ENCODE measurements at places on chromosomes 13 and 19. TPM values are rescaled to one million over a fixed set of nuclear protein-coding genes. Genes with fewer than 3 reads are reported as not detected.
A peak's percentile ranks its signal among the peaks of the same experiment; 100 is the strongest.

- peaks cover 32% of the 10 kb centered on the region for H3K4me1 ChIP-seq
- no peaks in the 10 kb centered on the region for H3K27me3 ChIP-seq
- no peak for DNase-seq
- no peak overlapping the region for H3K27ac ChIP-seq
Observed at GRCh38 chr13:97387890-97388289, 46.1 kb upstream of the RAP2A start.

Gene C19orf38
- polyA plus RNA-seq, result 0.64 TPM

DNA sequence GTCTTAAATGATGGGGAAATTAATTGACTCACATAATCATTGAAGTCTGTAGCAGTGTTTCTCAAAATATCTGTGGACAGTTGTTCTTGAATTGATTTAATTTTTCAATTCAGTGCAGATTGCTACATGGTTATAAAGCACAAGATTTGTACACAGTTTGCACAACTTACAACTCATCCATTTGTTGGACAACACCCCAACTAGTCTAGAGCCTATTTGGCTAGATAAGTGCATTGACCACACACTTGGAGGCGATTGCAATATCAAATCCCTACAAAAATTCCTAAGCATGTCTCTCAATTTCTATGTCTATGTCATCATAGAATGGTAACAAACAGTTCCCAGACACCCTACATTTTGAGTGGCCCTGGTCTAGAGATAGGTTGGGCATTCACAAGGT, 48.0 kb upstream of the IPO5 start:
- no peak overlapping the region for H3K4me3 ChIP-seq
- no peaks in the 10 kb centered on the region for H3K27me3 ChIP-seq
- no peak for DNase-seq
- H3K27ac ChIP-seq, result no peak overlapping the region
- no peaks in the 10 kb centered on the region for H3K36me3 ChIP-seq

- peaks cover 13% of the 10 kb centered on the region for H3K4me1 ChIP-seq
- H3K27me3 ChIP-seq, result no peaks in the 10 kb centered on the region
- DNase-seq, result no peak
- H3K27ac ChIP-seq, result no peak overlapping the region
Observed at GRCh38 chr13:91768746-91769145, 370.3 kb downstream of the GPC5 start.

DNA sequence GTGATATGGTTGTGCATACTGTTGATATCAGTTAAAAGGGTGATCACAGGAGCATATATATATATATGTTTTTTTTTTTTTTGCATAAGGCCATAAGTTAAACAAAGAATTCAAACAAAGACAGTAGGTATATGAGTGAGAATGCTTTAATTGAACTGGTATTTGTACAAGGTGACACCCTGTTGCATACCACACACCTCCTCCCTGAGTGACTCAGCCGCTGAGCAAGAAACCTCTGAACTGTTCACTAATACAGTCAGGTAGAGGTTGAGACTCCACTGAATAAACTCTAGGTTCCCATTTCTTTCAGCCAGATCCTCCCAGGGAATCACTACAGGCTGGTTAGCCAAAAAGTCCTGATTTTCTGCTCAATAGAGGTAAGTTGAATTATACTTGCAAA, at the start of gene SCEL:
TSS of gene SCEL (plus strand) at position 259 of the 400 bp plus-strand sequence. CDS start 20,170 bp downstream, outside the sequence.
- peaks cover under 1% of the 10 kb centered on the region for H3K4me1 ChIP-seq
- no peak within 1 kb of the TSS for H3K27ac ChIP-seq
- H3K4me3 ChIP-seq, result no peak within 1 kb of the TSS
- DNase-seq, result no peak

Gene DZIP1
- polyA plus RNA-seq, result 6.4 TPM

DNA sequence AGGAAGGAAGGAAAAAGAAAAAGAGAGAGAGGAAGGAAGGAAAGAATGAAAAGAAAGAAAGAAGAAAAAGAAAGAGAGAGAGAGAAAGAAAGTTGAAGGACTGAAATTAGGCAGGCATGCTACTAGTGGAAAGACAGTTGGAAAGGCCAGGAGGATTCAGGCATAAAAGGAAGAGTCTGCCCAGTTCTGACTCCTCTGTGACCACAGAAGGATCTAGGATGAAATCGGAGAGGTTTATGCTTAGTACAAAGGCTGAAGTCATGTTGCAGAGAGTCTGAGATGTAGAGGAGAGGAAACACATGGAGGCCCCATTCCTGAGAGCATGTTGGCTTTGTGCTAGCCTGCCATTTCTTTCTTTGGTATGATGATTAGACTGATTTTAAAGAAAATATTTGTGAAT, 246.5 kb upstream of the ARGLU1 start:
- H3K4me3 ChIP-seq, result no peak overlapping the region
- no peaks in the 10 kb centered on the region for H3K4me1 ChIP-seq
- H3K27ac ChIP-seq, result no peak overlapping the region
- no peak for DNase-seq
- no peaks in the 10 kb centered on the region for H3K27me3 ChIP-seq
- no peaks in the 10 kb centered on the region for H3K36me3 ChIP-seq

DNA sequence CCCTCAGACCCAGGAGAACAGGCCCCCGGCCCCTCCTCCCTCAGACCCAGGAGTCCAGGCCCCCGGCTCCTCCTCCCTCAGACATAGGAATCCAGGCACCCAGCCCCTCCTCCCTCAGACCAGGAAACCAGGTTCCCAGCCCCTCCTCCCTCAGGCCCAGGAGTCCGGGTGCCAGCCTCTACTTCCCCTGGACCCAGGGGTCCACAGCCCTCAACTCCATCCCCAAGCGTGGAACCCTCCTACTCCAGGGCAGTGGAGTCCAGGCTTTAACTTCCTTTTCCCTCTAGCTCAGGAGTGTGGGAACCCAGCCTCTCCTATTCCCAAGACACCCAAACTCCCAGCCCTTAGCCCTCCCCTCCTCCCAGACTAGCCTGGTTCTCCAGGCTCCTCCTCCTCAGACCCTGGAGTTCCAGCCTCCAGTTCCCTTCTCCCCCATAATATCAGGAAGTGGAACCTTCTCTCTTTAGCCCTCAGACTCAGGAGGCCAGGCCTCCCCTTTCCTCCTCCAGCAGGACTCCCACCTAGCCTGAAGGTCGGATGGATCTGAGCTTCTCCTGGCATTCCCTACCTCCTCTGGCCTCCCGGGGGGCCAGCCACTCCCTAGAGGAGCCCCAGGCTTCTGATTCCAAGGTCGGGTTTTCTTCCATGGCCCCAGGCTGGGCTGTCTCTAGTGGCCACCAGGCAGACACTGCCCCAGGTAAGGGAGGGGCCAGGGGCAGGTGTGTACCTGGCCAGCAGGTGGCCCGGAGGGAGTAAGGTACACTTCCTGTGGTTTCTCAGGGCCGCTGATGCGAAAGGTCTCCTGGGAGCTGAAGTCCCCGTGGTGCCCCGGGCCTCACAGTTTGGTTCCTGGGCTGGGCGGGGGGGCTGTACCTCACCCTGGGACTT, at the start of gene TMC4:
TSS of gene TMC4 (minus strand) at position 690 of the 888 bp plus-strand sequence. CDS start at position 647, 43 bp downstream.
- no peak within 1 kb of the TSS for H3K4me3 ChIP-seq
- H3K4me1 ChIP-seq, result peaks cover 3% of the 10 kb centered on the region
- DNase-seq, result peak; percentile 62

GRCh38 chr13:61536433-61536832, 120.8 kb upstream of the PCDH20 start:
- H3K27ac ChIP-seq, result no peak overlapping the region
- H3K4me3 ChIP-seq, result no peak overlapping the region
- H3K36me3 ChIP-seq, result no peaks in the 10 kb centered on the region
- no peaks in the 10 kb centered on the region for H3K27me3 ChIP-seq

GRCh38 chr13:48679941-48680680, 26.4 kb downstream of the CYSLTR2 start:
- no peaks in the 10 kb centered on the region for H3K27me3 ChIP-seq
- no peaks in the 10 kb centered on the region for H3K36me3 ChIP-seq
- no peak overlapping the region for H3K27ac ChIP-seq
- DNase-seq, result no peak
- H3K4me3 ChIP-seq, result no peak overlapping the region
- peaks cover 4% of the 10 kb centered on the region for H3K4me1 ChIP-seq

DNA sequence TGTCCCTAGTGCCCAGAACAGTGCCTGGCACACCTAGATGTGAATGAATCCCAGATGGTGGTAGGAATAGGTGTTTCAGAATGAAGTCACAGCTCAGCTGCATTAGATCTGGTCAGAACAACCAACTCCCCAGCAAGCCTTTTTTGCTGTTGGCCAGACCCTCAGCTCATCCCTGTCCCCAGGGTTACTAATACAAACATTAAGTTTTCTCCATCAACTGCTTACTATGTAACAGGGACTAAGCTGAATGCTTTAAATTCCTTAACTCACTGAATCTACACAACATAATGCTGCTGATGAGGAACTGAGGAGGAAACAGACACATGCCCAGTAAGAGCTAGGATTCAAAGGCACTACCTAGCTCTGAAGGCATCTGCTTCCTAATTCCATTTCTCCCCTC, 18.8 kb downstream of the SMG9 start:
- H3K4me3 ChIP-seq, result no peak overlapping the region
- DNase-seq, result no peak
- no peaks in the 10 kb centered on the region for H3K27me3 ChIP-seq
- no peaks in the 10 kb centered on the region for H3K4me1 ChIP-seq

Gene RAB3D
- polyA plus RNA-seq, result 10.2 TPM

- H3K27ac ChIP-seq, result peak overlapping the region; percentile 80
- peaks cover 5% of the 10 kb centered on the region for H3K36me3 ChIP-seq
- H3K4me3 ChIP-seq, result no peak overlapping the region
- peaks cover 36% of the 10 kb centered on the region for H3K4me1 ChIP-seq
- peak; percentile 13 for DNase-seq
Observed at GRCh38 chr13:113203507-113204377, 4.7 kb downstream of the PCID2 start.

Gene SGCG
- polyA plus RNA-seq, result 0.66 TPM

DNA sequence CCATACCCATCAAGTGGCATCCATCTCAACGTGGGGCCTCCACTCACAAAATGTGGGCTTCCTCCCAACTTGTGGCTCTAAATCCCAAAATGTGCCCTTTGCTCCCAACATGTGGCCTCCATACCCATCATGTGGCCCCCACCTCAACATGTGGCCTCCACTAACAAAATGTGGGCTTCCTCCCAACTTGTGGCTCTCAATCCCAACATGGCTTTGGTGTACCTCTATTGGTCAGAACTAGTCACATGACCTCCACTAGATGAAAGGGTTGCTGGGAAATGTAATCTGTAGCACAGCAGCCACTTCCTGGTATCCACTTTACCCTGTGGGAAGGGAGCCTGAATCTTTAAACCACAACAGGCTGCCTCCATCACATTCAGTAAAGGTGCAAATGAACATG, 10.1 kb upstream of the ACER1 start:
- no peaks in the 10 kb centered on the region for H3K4me1 ChIP-seq
- no peak overlapping the region for H3K27ac ChIP-seq
- H3K36me3 ChIP-seq, result no peaks in the 10 kb centered on the region
- no peak overlapping the region for H3K4me3 ChIP-seq
- no peaks in the 10 kb centered on the region for H3K27me3 ChIP-seq
- DNase-seq, result no peak

Gene ADM5
- 2.2 TPM for polyA plus RNA-seq

GRCh38 chr19:55253842-55254624, 4.8 kb downstream of the PPP6R1 start:
- H3K4me3 ChIP-seq, result no peak overlapping the region
- no peak overlapping the region for H3K27ac ChIP-seq
- DNase-seq, result no peak

- no peaks in the 10 kb centered on the region for H3K27me3 ChIP-seq
- H3K4me3 ChIP-seq, result no peak overlapping the region
- no peaks in the 10 kb centered on the region for H3K4me1 ChIP-seq
- DNase-seq, result no peak
- no peaks in the 10 kb centered on the region for H3K36me3 ChIP-seq
Observed at GRCh38 chr13:62209529-62209928, 793.9 kb upstream of the PCDH20 start.

GRCh38 chr13:87524775-87525174, 146.4 kb upstream of the SLITRK5 start:
- no peak overlapping the region for H3K4me3 ChIP-seq
- no peak for DNase-seq
- H3K27ac ChIP-seq, result no peak overlapping the region
- H3K36me3 ChIP-seq, result no peaks in the 10 kb centered on the region
- no peaks in the 10 kb centered on the region for H3K4me1 ChIP-seq

Gene CFD
- 6.5 TPM for polyA plus RNA-seq

DNA sequence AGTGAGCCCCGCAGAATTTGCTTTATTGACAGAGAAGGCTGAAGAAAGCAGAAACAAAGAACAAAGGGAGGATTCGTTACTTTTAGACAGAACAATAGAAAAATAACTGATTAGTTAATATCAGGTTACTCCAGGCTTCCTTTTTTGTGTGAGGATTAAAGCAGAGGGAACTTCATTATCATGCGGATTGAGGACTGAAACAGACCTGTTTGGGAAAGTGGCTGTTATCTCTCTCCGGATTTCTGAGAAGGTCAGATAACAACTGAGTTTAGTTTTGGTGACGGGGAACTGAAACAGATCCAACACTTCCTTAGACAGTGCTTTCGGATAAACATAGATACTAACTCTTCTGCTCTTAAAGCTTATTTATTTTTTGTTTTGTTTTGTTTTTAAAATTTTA, 246.4 kb upstream of the ZNF507 start:
- DNase-seq, result no peak
- no peak overlapping the region for H3K27ac ChIP-seq
- peaks cover 5% of the 10 kb centered on the region for H3K27me3 ChIP-seq
- H3K4me3 ChIP-seq, result no peak overlapping the region

Gene KLK4
- not detected for polyA plus RNA-seq

Gene FLT1
- polyA plus RNA-seq, result 7.5 TPM

DNA sequence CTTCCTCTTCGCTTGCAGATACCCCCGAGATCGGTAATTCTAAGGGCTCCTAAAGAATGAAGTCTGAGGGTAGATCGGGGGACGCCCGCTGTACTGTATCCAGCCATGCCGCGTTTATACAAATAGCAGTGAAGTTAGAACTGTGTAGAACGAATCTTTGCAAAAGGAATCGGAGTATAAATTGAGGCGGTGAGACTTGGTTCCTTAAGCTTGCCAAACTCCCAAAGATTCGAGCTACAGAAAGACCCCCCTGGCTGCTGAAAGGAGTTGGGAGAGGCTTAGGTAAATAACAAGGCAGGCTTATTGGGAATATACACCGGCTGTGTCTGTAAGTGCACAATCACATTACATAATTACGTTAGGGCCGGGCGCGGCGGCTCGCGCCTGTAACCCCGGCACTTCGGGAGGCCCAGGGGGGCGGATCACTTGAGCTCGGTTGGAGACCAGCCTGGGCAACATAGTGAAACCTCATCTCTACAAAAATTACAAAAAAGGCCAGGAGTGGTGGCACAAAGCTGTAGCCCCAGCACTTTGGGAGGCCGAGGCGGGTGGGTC, 12.2 kb downstream of the TMEM160 start:
- H3K27ac ChIP-seq, result no peak overlapping the region
- H3K27me3 ChIP-seq, result no peaks in the 10 kb centered on the region
- peak overlapping the region; percentile 7 for H3K4me3 ChIP-seq
- no peaks in the 10 kb centered on the region for H3K36me3 ChIP-seq

DNA sequence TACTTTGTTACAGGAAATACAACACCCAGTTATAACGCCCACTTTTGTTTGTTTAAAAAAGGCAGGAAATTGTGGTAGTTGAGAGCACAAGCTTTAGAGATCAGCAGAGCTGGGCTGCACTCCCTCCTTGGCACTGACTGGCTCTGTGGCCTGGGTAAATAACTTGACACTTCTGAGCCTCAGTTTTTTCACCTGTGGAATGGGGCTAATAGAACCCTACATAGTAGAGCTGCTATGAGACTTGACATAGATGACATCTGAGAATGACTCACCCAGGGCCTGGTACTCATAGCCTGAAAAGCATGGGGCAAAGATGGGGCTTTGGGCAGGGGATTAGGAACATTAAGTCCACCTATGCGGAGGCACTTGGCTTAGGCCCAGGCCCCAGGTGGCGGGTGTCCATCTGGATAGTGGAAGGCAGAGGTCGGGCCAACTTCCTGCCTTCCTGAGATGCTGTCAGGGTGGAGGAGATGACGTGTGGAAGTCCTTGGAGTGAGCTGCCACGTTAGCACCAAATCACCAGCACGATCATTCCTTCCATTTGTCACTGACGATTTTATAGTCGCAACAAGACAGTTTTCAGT, 159.1 kb downstream of the KATNAL1 start:
- peaks cover 6% of the 10 kb centered on the region for H3K4me1 ChIP-seq
- no peak for DNase-seq
- H3K27ac ChIP-seq, result no peak overlapping the region
